ENCODE measurements at places on chromosomes 7 and 10. TPM values are rescaled to one million over a fixed set of nuclear protein-coding genes. Genes with fewer than 3 reads are reported as not detected.

The CAMK2B gene
- 0.14 TPM for polyA plus RNA-seq

The CASD1 gene
- polyA plus RNA-seq = 6.7 TPM

The KAZALD1 gene
- polyA plus RNA-seq = 1.1 TPM

The GPR158 gene
- polyA plus RNA-seq = 0.14 TPM

The PDGFA gene
- 22.3 TPM for polyA plus RNA-seq

DNA sequence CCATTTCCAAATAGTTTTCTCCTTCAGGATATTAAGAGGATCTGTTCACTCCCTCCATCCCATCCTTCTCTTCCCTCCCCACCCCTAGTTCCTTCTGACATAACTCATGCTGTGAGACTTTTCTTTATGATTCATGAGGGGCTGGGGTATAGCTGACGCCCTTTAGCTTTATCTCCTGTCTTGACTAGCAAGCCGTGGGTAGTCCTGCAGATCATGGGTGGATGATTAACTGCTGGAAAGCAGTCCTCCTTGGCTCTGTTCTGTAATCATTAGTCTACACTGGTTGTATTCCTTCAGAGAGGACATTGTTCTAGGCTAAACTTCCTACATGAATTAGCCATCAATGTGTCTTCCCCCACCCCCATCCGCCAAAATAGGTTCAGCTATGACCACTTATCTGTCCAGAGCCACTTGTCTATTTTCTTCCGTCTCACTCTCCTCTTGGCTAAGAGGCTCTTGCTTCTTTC is 135.4 kb downstream of the LRRC4 start:
- DNase-seq = no peak

DNA sequence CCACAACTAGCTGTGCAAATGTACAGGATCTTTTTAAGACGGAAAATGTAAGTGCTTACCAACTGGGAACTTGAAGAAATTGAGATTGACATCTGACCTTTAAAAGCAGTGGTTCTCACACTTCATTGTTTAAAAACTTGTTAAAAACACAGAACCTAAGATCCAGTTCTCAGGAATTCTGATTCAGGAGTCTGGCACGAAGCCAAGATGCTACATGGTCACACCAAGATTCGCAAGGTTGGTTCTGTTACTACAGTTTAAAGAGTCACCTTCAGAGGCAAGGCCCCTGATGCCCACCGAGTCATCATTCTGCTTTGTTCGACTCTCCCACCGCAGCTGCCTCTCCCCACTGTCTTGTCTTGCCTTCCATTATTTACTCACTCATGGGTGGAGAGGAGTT is 113.3 kb downstream of the GLI3 start:
- DNase-seq = no peak

GRCh38 chr10:133217800-133218589 is 12.0 kb upstream of the UTF1 start:
- no peak for DNase-seq

GRCh38 chr10:127408733-127409132 is 140.4 kb upstream of the NPS start:
- no peak for DNase-seq

GRCh38 chr7:55723621-55723941 is 139.0 kb downstream of the SEPTIN14 start:
- no peak for DNase-seq

DNA sequence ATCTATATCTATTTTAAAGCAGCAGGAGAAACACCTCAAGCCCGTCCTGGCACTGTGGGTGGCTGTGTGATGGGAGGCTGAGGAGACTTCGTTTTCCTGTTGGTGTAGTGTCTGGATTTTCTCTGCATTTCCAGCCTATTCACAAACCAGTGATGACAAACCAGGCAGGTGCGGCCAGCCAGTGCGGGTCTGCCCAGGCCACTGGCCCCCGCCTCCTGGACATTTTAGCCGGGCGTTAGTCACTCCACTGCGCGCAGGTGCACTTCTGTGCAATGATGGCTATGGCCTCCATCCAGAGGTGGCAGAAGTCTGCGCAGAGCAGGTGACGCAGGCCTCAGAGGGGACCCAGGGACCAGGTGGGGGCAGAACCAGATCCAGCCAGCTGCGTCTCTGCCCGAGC is 64.9 kb upstream of the PITRM1 start:
- DNase-seq = no peak

GRCh38 chr7:66016131-66016461 is 34.1 kb upstream of the GUSB start:
- no peak for DNase-seq

GRCh38 chr7:26508481-26508880 is 216.8 kb downstream of the SNX10 start:
- no peak for DNase-seq

- peak; percentile 2 for DNase-seq
Measured at GRCh38 chr10:30151581-30152389, 92.4 kb upstream of the JCAD start.

GRCh38 chr7:116392806-116393205 is 106.7 kb upstream of the CAV2 start:
- DNase-seq = no peak

GRCh38 chr7:21198921-21199320 is 229.0 kb upstream of the SP4 start:
- DNase-seq = no peak

DNA sequence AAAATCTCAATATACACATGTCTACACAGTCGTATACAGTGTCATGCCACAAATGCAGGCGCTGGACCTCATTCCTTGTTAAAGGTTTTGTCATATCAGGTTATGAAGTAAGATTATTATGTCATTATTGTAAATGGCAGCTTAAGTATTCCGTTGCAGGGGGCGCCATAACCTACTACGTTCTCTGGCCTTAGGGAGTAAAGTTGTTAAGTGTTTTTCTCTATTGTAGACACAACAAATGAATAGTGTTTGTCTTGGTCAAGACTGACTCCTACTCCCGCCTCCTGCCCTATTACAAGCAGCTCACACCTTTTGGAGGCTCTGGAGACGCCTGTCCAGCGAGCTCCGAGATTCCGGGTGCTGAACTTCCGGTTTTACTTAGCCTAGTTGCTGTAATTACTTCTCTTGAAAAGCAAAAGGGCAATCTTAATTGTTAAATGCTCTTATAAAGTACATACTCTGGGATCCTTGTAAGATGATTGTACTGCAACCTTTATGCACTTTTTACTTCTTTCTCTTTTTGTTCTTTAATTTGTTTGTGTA is 994 bp downstream of the GATAD1 start:
- DNase-seq = no peak

DNA sequence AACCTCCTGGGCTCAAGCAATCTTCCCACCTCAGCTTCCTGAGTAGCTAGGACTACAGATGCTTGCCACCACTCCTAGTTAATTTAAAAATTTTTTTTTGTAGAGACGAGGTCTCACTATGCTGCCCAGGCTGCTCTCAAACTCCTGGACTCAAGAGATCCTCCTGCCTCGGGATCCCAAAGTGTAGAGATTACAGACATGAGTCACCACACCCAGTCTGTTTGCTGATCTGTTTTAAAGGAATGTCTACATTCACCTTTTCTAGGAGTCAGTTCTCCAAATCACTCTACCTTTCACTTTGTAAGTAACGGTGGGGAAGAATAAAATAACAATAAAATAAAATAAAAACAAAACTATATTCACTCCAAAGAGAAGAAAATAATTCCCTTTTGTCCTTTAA is 86.6 kb upstream of the AGBL3 start:
- no peak for DNase-seq

DNA sequence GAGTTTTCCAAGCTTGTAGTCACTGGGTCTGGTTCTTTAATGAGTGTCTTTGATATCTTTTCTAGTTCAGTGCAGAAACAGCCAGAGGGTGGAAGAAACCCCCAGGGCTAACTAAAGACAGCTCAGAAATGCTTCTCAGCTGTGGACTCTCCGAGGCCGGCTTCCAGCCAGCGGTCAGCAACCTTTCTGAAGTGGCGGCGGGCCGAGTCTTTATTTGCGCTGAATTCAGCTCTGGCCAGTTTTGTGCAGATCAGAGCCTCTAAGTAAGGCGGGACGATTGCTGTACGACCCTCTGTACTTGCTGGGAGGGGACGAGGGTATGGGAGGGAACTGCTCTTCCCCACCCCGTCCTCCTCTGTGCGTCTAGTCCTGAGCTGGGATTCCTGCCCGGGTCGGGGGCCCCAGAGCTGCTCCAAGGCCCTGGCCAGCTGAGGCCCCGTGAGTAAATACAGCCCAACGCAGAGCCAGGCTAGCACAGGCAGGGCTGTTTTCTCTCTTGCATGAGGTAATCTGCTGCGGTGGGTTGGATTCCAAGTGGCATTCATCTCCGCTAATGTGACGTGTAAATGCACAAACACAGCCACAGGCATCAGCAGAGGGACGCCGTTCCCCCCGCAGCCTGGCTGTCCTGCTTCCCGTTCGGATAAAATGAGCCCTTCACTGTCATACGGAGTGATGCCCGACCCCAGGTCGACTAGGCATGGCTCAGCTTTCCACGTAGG is 159.8 kb downstream of the PIP4K2A start:
- no peak for DNase-seq

DNA sequence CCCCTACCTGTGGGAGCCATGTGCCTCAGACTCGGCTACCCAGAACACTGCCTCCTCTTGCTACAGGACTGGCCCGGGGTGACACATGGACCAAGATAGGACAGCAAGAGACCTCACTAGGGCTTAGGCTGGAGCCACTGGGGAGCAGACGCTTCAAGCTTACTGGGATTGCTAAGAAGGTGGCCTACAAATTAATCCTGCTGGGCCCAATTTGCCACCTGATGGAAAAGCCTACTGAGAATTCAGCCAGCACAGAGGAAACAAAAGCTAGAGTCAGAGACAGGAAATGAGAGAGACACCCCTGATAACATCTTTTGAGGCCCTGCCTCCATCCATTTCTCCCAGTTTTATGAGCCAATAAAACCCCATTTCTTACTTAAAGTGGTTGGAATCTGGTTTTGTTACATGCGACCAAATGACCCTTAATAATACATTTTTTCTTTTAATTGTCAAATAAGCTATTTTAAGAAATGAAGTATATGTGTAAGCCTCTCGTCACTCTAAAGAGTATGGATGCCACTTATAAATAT is 282.1 kb downstream of the CXCL12 start:
- no peak for DNase-seq

- DNase-seq = no peak
Measured at GRCh38 chr10:123890226-123890625, 1.4 kb downstream of the CPXM2 start.

- no peak for DNase-seq
Measured at GRCh38 chr7:137875746-137876145, 29.0 kb upstream of the DGKI start.

Measured in H1 (cell line).